ENCODE measurements at places on chromosomes 12 and 14.
A peak's percentile ranks its signal among the peaks of the same experiment; 100 is the strongest.

DNA sequence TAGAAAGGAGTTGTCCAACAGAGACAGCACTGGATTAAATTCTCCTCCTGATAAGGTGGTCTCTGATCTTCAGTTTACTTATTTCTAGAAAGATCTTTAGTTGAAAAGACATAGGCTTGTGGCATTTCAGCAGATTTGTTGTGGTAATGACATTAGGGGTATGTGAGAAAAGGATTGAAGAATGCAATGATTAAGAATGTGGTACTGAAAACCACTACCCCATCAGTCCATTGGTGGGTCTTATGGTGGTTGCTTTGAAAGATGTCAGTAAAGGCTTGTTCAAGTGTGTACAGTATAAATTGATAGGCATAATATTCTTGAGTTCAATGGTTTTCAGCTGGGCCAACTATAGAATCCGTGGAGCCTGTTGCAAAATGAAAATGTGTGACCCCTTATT, 10.8 kb downstream of the PPFIBP1 start:
- no peak for DNase-seq

GRCh38 chr12:24463375-24463774, 485.5 kb downstream of the BCAT1 start:
- no peak for DNase-seq

DNA sequence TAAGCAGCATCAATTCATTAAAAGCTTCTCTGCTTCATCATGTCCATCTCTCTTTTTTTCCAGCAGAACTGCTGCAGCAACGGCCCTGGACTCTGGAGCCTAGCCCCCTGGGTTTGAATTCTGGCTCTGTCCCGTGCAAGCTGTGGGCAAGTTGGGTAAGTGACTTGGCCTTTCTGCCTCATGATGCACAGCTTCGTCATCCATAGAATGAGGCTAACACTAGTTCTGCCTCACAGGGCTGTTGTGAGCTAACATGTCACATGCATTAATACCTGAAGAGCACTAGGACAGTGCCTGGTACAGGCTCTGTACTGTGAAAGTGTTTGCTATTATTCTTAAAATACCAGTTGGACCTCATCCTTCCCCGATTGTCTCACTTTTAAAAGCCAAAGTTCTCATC, 4.2 kb downstream of the KRT82 start:
- DNase-seq, result no peak

DNA sequence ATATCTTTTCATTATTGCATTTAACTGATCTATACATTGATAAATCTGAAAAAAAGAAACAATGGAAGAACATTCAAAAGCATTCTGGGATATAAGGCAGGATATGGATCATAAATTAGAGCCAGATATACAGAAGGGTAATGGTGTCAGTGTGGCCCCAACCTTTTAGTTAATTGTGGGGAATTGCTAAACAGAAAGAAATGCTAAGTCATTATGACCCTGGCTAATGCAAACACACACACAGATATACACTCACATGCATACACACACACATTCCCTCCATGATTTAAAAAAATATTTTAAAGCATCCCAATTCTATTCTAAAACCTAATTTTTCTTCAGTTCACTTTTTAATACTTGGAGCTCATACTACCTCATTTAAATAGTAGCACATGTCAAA, 404.5 kb downstream of the BCAT1 start:
- no peak for DNase-seq

- DNase-seq, result no peak
Measured at GRCh38 chr14:75175677-75176141, 703 bp downstream of the TMED10 start.

DNA sequence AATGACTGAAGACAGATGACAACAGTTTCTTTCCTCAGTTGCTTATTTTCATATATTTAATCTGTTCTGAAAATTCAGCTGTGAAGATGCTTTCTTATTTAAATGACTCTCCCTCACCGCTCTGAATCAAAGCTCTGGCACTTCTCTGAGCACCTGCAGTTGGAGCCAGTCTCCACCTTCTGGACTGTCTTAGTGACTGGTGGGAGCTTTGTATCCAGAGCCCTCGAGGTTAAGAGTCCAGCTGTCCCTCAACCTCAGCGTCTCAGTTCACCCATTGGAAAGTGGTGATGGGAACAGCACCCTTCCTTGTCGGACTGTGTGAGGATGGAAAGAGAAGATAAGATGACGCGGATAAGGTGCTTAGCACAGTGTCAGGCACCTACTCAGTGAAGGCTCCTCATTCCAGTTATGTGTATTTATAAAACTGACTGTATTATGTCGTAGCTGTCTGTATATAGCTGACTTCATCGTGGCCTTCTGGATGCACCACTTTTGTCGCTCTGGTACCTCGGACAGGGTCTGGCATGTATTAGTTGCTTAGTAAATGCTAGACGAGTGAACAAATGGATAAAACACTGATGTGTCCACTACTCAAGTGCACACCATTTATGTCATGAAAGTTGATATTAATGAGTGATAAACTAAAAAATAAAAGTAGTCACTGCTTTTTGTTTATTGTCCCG, 34.5 kb downstream of the ELK3 start:
- no peak for DNase-seq

GRCh38 chr14:38828183-38828827, 274.7 kb downstream of the SEC23A start:
- DNase-seq, result no peak

GRCh38 chr12:52415870-52416750, 10.0 kb upstream of the KRT82 start:
- DNase-seq, result no peak

GRCh38 chr14:84670796-84671195, 859.1 kb upstream of the FLRT2 start:
- no peak for DNase-seq

DNA sequence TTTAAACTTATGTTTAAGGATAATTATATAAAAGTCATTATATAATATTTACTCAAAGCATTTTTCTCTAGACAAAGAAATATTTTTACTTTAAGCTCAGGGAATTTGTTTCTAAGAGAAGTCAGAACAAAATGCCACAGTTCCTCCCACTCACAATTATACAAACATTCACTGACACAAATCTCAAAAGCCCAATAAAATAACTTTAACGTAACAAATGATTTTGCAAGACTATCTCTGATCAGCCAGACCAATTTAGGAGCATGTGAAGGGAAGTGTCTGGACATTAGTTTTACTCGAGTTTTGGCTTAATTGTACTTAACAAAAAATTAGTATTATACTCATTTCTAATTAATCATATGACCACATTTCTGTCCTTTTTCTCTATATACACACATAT, 41.2 kb downstream of the COCH start:
- DNase-seq, result no peak

DNA sequence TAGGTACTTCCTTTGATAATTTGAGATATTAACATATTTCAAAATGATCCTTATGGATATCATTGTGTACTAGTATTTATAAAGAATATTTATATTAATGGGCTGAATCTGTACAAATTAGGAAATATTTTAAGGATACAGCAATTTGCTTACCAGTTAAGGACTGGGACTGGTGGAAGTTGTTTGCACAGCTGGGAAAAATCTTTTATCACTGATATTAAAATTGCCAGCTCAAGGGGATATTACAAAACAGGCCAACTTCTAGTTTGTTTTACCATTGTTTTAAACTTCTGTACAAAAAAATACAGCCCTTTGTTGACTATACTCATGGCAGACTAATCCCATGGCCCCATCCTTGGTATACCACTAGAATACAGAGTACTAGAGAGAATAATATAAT, 133.2 kb upstream of the DDHD1 start:
- no peak for DNase-seq

DNA sequence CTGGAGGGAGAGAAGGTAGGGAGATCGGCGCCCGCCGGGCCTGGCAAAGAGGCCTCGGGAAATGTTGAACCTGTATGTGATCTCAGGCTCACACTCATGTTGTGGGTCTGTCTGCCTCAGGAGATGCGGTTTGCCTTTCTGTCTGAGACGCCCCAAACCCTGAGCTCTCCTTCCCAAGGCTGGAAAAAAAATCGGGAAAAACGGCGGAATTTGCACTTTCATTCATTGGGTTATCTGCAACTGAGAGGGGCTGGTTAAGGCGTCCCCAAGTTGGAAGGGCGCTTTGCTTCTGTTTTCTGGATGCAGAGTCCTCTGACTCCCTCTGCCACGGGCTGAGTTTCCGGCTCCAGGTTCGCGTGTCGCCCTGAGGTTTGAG, 5.0 kb upstream of the HOXC9 start:
- DNase-seq, result no peak

DNA sequence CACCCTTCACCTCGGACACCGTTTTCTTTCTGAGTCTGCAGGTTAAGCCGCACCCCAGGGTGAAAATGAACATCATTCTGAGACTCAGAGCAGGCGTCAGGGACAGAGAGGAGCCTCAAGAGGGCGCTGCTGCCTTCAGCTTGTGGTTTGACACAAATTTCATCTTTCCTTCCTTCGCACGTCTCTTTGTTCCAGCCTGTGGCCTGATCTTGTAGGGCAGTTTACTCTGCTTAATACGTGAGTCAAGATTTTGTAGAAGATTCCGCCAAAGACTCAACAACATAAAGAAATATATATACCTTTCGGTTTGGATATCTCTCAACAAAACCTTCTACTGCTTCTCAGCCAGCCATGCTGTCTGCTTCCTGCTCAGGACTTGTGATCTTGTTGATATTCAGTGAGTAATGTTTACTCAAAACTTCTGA, 329.3 kb upstream of the OR4E1 start:
- peak; percentile 37 for DNase-seq

GRCh38 chr12:52828156-52828555, 6.0 kb downstream of the KRT79 start:
- DNase-seq, result no peak

DNA sequence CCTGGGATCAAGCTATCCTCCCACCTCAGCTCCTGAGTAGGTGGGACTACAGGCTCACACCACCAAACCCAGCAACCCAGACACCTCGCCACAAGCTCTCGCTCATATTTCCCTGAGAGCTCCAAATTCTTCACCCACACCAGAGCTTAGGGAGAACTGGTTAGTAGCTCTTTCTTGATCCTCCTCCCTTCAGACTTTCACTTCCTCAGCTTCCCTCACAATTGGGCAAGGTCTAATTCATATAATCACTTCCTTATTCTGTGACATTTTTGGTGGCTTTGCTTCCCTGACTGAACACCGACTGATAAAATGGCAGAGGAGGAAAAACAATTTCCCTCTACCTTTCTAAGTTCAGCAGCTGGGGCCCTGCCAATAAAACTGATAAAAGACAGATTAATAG, 88.5 kb downstream of the GXYLT1 start:
- DNase-seq, result no peak

DNA sequence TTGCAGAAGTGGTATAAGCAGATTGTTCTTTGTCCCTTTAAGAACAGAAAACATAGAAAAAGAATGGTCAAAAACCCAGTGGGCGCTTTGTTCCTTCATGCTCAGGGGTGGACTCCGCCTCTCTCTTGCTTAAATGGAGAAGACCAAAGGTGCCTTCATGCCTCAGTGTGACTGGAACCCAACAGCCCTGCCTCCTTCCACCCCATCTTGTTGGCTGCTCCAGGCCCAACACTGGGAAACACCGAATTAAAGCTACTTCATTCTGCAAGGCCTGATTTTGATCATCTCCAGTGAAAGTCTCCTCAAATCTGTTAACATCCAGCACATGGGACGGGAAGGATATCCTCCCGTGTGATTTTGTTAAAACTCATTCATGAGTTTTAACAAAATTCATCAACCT, 103.7 kb downstream of the BCL11B start:
- no peak for DNase-seq

DNA sequence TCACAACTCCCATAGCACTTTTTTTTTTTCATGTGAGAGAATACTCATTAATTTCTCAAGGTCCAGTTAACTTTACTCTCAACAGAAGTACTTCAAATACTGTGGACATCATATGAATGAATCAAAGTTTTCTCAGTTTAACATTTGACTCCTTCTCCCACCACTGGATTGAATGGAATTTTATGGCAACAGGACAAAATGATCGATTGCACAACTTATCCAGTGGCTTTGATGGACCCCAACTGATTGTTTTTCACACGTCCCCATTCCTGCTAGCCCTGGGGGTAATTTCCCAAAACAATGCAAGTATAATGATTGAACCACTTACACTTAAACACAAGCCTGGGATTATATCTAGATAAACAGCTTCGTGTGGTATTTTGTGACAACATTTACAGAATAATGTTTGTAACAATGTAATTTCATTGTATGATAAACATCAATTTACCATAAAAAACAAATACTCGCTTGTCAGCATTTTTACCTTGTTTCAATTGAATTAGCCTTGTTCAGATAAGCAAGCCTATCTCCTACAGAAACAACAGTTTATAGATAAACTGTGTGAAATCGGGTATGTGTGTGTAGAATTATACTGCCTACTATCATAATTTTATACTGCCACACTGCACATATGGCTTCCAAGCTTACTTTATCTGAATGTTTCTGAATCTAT, 60.9 kb downstream of the SOX5 start:
- no peak for DNase-seq

DNA sequence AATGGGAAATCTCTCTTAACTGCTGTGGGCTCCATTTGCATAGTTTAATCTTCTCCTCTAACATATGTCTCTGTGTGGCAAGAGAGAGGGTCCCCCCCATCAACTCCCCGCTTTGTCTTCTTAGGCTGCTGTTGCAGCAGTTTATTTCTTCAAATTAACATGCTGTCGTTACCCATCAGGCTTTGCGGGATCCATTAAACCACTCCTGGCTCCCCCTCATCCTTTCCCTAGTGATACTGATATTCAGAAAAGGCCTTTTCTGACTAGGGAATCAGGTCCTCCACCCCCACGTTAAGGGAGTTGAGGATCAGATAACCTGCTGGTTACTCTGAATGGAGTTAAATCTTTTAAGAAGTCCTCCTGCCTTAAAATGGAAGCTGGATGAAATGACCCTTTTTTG, 15.2 kb downstream of the GPR84 start:
- DNase-seq, result no peak

- DNase-seq, result no peak
Measured at GRCh38 chr14:84760489-84761126, 769.3 kb upstream of the FLRT2 start.

DNA sequence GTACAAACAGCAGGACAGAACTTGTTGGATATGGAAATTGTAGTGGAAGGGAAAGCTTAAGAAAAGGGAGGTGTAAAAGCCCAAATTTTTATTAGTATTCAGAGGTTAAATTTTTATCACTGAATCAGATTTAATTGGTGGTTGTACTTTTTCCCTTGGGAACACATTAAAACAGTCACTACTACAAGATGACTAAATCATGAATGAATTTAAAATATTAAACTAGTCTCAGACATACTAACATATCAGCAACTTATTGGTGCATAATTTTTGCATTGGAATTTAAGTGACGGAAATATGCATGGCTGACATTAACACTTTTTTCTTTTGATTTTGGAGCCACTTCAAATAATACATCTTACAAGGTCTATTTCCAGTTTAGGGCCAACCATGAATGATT, 27.6 kb downstream of the SAMD4A start:
- DNase-seq, result no peak

- DNase-seq, result no peak
Measured at GRCh38 chr14:34937442-34937841, 45.4 kb upstream of the SRP54 start.

- no peak for DNase-seq
Measured at GRCh38 chr12:19440916-19441315, 1.6 kb downstream of the AEBP2 start.

DNA sequence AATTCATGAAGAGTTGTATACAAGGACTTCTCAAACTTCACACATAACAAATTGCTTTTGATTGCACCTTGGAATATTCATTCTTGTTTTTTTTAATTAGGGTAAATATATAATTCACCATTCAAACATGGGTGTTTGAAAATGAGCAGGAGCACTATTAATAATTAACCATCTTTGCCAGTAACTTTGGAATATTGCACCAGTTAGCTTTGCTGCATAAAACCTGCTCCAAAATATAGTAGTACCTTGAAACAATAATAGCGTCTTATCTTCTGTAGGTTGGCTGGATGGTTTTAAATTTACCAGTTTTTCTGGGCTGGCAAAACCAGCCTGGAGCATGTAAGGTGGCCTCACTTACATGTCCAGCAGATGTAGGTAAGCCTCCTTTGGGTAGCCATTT, 1112.4 kb downstream of the TRHDE start:
- DNase-seq, result no peak

Measured in activated CD4-positive, alpha-beta T cell treated with anti-CD3 and anti-CD28 coated beads, Interleukin-2, amount 50 U/mL, for 24 hours (primary cell).